A673 (cell line): ENCODE measurements at places on chromosomes 3 and 15.
A peak's percentile ranks its signal among the peaks of the same experiment; 100 is the strongest.

- DNase-seq, result no peak
These were observed 506.0 kb downstream of the GBE1 start for GRCh38 chr3:81255463-81255862.

GRCh38 chr3:112114576-112115160 is 18.4 kb downstream of the GCSAM start:
- no peak for DNase-seq

GRCh38 chr3:38317192-38317759 is 29.3 kb upstream of the XYLB start:
- no peak for DNase-seq

DNA sequence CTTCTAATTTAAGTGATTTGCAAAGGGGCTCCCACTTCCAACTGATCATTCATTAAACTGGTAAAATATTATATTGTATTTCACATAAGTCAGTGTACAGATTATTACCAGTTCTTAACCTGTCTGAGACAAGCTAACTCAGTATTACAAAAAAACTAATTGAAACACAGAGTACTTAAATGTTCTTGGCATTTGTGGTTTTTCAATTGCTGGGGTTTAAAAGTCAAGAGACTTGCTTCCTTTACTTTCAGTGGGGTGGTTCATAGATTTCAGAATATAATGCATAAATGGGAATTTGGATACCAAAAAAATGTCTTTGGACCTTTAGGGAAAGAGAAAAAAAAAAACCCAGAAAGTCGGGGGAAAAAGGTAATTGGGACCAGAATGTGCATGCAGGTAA is 85.0 kb downstream of the ATP10A start:
- no peak for DNase-seq

DNA sequence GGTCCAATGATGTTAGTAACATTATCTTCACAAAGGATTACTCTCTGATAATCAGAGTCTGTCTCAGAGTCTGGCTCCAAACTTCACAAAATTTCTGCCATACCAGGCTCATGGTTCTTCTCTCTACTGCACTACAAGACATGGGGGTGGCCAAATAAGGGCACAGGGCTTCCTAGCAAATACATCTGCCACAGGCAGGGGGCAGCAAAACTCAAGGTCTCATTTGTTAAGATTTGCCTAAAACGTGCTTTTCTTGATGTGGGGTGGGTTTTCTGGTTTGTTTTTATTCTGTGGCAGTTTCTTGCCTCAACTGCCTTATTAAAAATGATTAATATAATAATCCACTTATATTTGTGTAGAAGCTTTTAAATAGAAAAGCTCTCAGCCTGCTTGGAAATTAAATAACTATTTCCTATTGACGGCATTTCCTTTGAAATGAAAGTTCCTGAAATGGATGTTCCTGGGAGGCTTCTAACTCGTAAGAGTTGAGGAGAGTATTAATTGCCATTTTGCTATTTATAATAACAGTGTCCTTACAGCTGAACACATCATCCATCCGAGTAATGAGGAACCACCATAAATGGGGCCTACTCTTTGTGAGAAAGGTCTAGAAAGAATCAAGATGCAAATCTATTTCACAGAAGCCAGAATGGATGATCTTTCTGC is 53.8 kb downstream of the SST start:
- DNase-seq, result peak; percentile 74

GRCh38 chr3:194973366-194974000 is 287.8 kb downstream of the FAM43A start:
- DNase-seq, result no peak

DNA sequence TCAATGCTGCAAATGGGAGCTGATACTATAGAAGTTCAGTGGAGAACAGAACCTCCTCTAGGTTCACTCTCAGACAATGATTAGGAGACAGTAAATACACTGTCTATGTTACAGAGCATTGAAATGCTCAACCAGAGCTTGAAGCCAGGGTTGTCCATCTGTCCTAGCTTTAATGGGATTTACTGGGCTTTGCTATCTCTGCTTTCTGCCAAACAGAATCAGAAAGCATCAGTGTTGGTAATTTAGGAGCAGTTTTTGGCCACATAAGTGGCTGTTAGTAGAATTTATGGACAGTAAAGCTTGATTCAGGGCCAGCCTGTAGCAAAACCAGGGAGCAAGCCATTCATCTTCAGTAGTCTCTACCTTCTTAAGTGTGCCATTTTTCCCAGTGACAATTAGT is 396.3 kb downstream of the LSAMP start:
- DNase-seq, result no peak

DNA sequence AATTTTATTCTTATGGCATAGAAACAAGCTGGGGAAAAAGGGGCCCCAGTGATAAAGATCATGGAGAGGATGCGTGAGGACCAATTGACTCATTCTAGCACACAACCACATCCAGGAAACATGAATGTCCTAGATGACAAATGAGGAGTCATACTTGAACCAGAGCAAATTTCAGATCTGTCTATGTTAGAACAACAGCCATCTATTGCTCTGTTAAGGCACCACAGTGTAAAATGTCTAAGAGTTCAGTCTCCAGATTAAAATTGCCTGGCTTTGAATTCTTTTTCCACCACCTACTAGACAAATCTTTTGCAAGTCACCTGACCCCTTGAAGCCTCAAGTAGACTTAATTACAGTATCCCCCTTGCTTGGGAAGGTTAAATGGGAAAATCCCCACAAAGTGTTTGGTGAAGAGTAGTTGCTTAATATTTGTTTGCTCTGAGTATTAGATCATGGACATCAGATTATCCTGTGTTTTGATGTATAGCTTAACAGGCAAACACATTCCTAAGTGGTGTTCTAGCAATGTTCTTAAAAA is 258.7 kb upstream of the TGFBR2 start:
- DNase-seq, result no peak

DNA sequence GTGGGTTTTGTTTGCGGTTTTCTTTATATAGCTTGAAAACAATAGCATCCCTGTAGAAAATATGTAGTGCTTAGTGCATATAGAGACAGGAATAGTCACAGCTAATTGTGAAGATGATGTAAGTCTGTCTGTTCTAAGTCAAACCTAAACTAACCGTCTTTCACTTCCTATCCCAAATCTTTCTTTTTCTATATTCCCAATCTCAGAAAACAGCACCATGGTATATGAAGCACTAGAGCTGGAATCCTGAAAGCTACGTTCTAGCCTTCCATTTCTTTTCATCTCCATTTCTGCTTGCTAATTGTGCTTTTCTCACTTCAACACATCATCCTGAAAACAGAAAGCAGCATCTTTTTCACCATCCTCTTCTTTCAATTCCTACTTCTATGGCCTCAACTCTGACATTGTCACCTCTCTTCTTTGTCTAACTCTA is 1235.5 kb downstream of the ROBO2 start:
- DNase-seq, result no peak
